Peyer's patch (tissue), 4 donors: ENCODE measurements at places on chromosomes 2 and 18.

GRCh38 chr2:223366566-223366965, 235.6 kb downstream of the SCG2 start:
- no peak for DNase-seq

GRCh38 chr2:118848381-118849225, 1.2 kb upstream of the EN1 start:
- DNase-seq = peak; percentile 26

GRCh38 chr2:219668316-219668715, 40.9 kb downstream of the SLC4A3 start:
- DNase-seq = peak; percentile 14

DNA sequence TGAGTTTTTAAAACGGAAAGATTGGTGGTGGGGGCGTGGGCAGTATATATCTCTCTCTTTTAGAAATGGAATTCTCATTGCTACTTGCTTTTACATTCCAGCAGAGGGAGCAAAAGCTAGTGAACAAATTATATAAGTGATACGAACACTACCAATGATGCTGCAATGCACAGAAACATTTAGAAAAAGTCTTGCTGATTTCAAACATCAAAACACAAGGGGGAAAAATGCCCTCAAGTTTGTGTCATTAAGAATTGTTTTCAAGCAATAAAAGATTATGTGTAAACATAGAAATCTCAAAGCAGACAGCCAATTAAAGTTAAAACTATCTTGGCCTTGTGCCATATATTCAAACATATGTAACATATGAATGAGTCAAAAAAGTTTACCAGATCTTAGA, 296.3 kb upstream of the KCNJ3 start:
- DNase-seq = no peak

- DNase-seq = no peak
These were observed 91.2 kb upstream of the CCDC195 start for GRCh38 chr2:224807153-224807964.

- no peak for DNase-seq
These were observed 230.5 kb downstream of the PIK3C3 start for GRCh38 chr18:42185486-42185885.

DNA sequence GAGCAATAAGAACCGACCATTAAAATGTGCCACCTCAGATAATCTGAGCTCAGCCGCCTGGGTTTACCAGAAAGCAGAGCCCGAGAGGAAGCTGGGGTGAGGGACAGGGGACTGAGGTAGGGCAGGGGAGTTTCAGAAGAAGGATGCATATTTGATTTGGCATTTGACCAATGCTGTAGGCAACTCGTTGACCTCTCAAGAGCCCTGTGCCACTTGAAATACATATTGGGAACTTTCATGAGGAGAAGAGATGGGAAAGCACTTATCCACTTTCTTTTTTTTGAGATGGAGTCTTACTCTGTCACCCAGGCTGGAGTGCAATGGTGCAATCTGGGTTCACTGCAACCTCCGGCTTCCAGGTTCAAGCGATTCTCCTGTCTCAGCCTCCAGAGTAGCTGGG, 148.4 kb upstream of the SPRED2 start:
- no peak for DNase-seq

- DNase-seq = no peak
These were observed 100.0 kb downstream of the TCF4 start for GRCh38 chr18:55487997-55488396.

DNA sequence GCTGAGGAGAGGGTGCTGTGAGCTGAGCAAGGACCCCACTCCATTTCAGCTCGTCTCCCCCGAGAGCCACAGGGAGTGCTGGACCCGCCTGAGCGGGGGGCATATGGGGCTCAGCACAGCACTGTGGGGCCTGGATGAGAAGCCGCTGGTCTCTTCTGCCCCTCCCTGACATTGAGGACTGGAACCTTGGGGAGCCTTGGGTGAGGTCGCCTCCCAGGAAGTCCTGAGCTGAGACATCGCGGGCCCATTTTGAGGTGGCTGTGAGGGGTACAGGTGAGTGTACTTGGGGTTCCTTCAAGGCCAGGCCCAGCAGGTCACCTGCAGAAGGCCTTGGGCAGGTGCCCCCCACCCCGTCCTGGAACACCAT, 3.1 kb upstream of the AQP12A start:
- DNase-seq = no peak

- DNase-seq = no peak
These were observed 71.1 kb downstream of the PTH2R start for GRCh38 chr2:208477741-208478140.

- no peak for DNase-seq
These were observed 1.5 kb downstream of the STK25 start for GRCh38 chr2:241506793-241507429.
